ENCODE measurements at places on chromosomes 3 and 15.

- DNase-seq: no peak
These were observed 150.7 kb downstream of the FOXB1 start for GRCh38 chr15:60154764-60155325.

DNA sequence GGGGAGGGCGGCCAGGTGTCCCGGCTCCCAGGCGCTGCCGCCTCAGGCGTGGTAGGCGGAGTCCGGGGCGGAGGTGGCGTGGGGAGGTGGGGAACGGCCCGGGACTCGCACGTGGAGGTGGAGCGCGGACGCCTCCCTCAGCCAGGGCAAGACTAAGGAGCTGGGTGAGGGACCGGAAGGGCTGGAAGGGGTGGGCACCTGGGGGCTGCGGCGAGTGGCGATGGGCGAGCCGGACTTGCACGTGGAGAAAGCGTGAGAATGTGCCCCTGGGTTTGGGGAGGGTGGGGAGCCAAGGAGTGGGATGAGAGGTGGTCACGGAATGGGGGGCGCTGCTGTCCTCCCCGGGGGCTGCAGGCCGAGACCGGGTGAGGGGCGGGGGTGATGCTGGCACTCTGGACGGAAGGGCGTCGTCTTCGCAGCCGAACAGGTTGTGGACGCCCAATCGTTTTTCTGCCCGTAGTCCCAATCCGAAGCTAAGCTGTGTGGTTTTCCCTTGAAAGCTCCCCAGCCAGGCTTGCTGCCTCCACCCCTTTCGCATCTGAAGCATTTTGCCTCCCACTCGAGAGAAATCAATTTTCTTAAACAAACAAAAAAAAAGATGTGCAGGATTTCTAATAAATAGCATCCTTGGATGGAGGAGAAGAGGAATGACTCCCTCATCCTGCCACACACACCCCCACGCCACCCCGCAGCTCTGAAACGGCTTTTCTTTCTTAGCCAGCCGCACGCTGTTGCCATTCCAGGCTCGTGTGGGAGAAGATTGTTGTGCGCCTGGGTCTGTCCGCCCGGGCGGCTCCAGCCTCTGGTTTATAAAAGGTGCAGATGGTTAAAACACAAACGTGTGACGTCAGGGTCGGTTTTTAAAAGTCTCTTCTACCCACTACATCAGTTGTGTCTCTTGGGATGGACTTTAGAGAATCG is 62.5 kb upstream of the ANKRD28 start:
- DNase-seq: peak; percentile 17

DNA sequence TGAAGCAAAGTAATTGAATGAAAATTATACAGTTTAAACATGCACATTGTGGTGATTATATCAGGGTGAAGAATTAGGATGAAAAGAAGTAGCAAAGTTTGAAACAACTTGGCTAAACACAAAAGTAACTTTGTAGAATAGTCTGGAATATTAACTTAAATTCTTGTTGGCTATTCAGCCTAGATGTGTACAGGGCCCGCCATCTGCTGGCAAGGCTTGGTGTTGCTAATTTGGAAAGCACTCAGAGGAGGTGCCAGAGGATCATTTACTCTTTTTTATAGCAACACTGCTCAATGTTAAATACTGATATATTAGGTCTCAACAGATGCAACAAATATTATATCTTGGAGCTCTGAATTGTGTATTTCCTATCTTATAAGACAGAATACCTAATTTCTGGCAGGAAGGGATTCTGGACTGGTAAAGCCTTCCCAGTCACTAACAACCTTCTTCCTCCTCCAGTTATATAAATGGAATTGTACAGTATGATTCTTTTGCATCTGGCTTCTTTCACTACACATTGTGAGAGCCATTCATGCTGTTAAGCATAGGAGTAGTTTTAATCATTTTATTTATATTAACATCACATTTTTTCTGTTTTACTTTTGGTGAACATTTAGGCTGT is 36.1 kb downstream of the TTC23 start:
- peak; percentile 55 for DNase-seq

DNA sequence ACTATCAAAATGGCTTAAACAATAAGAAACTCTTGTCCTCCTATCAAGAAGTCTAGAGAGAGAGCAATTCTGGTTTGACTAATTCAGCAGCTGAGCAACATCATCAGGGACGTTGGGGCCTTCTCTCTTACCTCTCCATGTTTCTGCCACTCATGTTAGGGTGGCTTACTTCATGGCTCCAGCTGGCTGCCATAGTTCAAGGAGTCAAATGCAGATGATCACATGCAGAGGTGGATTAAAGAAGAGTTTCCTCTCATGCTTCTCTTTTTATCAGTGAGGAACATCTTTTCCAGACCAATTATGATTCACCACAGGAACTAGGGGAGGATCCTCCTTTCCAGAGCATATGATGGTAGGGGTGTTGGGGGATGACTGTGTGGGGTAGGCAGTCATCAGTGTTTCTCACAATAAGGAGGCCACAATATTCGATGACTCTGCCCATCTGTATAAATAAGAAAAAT is 45.5 kb downstream of the NEK11 start:
- DNase-seq: peak; percentile 38

DNA sequence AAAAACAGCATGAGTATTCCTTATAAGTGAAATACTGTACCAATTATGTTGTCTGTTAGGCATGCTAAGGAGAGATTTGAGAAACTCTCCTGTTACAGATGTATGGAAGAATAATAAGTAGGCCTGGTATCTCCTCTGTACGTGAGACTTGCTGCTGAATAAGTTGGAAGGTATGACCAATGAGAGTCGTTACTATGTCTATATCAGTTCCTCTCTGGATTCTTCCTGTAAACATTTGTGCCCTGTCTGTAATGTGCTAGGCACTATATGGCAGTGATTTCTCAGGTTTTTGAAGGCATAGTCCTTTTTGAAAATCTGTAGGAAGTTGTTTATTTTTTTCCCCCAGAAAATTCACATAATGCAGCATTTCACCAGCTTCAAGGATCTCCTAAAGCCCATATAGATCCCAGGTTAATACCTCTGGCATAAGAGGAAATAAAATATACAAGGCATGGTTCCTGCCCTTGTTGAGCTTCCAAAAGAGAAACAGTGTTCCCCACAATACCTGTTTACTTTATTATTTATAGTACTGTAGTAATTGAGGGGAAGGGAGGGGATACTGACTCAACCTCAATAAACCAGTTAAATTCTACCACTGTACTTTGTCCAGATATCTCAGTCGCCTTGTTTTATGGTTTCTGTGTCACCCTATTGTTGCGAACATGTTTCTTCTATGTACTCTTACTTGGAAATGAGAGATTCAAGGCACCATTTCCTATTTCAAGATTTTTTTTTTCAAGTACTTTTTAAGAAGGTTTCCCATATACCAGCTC is 28.6 kb downstream of the MAP2K5 start:
- no peak for DNase-seq

DNA sequence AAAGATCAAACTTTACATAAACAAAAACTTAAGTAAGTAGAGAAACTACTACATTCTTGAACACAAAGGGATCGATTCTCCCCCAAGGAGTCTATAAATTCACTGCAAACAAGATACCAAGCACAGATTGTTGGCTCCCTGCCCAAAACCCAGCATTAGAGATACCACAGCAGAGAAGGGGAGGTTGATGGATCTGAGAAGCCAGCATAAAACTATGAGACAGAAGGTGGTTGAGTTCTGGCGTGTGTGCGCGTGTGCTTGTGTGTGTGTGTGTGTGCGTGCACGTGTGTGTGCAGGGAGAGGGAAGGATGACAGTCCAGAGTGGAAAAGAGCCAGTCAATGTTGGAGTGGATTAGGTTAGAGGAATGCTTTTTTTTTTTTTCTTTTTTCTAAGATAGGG is 143.2 kb upstream of the PRR20G start:
- no peak for DNase-seq

- DNase-seq: no peak
These were observed 61.1 kb downstream of the AMOTL2 start for GRCh38 chr3:134312873-134313846.

- DNase-seq: no peak
These were observed 204.0 kb upstream of the BCL6 start for GRCh38 chr3:187949093-187949820.

- no peak for DNase-seq
These were observed 1.1 kb downstream of the IQCF6 start for GRCh38 chr3:51777985-51778384.

DNA sequence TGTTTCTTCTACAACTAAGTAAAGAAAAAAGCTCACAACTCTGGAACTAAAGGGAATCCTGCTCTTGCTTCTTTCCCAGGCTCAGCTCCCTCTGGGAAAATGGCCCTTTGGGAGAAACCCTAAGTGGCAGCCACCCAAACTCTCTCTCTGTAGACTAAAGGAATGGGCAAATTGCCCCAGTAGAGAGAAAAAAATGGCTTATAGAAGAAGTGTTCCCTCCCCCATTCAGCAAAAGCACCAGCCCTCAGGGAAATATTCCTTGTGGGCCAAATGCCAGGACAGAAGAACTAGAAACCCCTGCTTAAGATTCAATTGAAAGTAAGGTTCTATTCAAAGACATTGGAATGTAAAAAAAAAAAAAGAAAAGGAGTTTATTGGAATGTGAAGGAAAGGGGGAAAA is 603.7 kb upstream of the ALCAM start:
- no peak for DNase-seq

- no peak for DNase-seq
These were observed 40.3 kb downstream of the ZBTB38 start for GRCh38 chr3:141408596-141408995.

DNA sequence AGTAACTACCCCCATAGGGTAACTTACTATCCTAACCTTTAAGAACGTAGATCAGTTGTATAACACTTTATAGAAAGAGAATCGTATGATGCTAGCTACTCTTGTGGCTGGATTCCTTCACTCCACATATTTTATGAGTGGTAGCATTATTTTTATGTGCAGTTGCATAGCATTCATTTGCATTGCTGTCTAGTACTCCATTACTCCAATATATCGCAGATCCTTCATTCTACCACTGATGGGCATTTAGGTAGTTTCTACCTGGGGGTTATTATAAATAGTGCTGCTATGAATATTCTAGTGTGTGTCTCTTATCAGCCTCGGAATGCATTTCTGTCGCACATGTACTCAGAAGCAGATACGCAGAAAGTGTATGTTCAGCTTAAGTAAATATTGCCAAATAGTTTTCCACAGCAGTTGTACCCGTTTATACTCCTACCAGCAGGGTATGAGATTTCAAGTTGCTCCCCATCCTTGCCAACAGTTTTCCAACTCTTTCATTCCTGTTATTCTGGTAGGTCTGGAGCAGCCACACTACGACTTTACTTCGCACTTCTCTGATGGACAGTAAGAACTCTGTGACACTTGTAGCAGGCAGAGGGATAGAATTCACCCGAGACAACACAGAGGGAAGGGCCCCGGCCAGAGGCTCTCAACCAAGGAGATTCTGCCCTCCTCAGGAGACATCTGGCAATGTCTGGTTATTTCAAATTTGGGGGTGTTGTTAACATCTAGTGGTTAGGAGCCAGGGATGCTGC is 9.8 kb upstream of the VGLL4 start:
- no peak for DNase-seq

GRCh38 chr3:31389939-31390338 is 142.8 kb upstream of the STT3B start:
- DNase-seq: no peak

DNA sequence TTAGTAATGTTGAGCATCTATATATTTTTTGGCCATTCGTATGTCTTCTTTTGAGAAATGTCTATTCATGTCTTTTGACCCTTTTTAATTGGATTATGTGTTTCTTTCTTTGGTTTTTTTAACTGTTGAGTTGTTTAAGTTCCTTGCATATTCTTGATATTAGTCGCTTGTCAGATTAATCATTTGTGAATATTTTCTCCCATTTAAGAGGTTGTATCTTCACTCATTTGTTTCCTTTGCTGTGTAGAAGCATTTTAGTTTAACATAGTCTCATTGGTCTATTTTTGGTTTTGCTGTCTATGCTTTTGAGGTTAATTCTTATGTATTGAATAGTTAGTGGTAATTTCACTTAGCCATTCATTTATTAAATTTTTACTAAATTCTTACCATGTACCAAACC is 283.8 kb downstream of the ZPLD1 start:
- no peak for DNase-seq

DNA sequence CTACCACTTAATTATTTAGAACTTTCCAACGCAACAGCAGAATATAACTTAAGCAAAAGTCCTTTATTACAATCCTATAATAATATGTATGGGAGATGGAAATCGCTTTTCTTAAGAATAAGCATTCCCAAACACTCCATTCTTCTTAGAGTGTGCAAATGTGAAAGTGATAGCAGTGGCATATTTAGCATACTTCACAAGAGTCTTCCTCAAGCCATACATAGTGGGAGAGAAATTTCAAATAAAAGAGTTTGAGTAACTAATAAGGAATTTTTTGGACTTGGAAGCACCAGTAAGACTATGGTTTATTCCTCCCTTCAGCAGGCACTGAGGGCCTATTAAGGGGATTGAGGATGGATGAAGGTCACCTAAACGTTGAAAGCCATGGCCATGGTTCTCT is 22.1 kb upstream of the BNC1 start:
- DNase-seq: no peak

GRCh38 chr3:172069478-172069877 is 30.1 kb downstream of the FNDC3B start:
- DNase-seq: no peak

- no peak for DNase-seq
These were observed 14.9 kb downstream of the LIPH start for GRCh38 chr3:185537369-185537970.

DNA sequence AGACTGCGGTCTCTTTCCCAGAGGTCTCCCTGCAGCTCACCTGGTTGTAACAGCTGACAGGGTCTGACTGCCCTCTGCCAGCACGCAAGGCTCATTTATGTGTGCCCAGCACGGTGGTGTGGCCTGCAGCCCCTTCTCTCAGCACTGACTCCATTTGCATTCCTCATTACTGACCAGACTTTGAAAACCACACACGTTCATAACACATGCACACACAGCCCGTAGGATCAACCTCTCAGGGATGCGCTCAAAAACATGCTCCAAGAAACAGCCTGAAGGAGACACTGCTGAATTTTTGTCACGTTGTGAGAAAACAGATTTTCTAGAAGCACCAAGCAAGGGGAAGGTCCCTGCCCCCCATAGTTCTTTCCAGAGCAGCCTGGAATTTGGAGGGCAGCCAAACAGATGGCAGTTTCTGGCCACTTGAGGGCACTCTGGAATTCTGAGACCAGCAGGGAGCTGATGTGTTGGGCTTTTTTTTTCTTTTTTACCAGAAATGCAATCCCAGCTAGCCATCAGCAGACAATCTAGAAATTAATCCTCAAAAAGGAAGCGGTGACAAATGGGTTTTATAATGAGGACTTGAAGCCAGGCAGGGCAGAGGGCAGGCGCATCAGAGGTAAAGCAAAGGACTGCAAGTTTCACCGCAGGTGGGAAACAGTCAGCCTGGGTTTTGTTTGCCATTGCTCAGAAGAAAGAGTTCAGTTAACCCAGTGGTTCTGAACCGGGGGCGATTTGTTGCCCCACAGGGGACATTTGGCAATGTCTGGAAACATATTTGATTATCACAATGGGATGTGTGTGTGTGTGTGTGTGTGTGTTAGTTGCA is 170.5 kb upstream of the PROK2 start:
- DNase-seq: peak; percentile 80

- DNase-seq: no peak
These were observed 21.3 kb upstream of the RAD18 start for GRCh38 chr3:8984526-8984925.
